ENCODE measurements at places on chromosomes 4 and X.
A peak's percentile ranks its signal among the peaks of the same experiment; 100 is the strongest.

DNA sequence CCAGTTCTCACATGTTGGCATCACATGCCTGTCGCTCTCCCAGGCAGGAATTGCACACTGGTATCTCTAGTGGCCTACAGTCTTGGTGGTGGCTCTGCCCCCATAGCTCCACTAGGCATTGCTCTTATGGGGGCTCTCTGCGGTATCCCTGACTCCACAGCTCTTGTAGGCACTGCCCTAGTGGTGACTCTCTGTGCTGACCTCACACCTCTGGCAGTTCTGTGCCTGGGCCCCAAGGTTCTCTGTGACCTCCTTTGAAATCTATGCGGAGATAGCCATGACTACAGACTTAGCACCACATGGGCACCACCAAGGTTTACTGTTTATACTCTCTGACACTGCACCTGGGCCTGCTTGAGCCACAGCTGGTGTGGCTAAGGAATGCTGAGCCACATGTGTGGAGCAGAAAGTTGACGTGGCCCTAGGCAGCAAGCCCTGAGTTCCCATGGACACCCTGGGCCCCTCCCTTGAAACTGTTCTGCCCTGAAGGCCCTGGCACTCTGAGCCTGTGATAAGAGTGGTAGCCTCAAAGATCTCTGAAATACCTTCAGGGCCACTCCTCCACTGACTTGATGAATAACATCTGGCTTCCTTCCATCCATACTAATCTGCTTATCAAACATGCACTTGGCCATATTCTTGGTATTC is 8.0 kb downstream of the SLC9B1 start:
- DNase-seq = peak; percentile 52

DNA sequence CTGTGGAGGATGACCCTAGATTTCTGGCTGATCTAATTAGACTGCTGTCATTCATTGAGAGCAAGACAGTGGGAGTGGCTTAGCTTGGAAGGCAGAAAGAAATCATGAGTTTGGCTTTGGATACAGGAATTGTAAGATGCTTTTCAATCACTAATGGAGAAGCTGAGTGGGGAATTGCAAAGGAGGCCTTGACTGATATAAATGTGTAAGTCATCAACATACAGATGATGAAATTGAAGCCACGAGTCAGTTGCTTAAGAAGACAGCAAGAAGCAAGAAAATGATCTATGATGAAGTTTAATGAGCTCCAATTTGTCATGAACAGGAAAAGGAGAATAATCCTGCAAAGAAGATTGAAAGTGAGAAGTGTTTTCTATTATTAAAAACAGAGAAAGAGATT is 136.7 kb upstream of the C1QTNF7 start:
- DNase-seq = no peak

GRCh38 chrX:13750204-13750603 is 15.7 kb downstream of the OFD1 start:
- peak; percentile 78 for DNase-seq

GRCh38 chrX:113793563-113793962 is 790.3 kb upstream of the HTR2C start:
- DNase-seq = no peak

GRCh38 chrX:43333543-43333942 is 322.6 kb upstream of the MAOA start:
- no peak for DNase-seq

DNA sequence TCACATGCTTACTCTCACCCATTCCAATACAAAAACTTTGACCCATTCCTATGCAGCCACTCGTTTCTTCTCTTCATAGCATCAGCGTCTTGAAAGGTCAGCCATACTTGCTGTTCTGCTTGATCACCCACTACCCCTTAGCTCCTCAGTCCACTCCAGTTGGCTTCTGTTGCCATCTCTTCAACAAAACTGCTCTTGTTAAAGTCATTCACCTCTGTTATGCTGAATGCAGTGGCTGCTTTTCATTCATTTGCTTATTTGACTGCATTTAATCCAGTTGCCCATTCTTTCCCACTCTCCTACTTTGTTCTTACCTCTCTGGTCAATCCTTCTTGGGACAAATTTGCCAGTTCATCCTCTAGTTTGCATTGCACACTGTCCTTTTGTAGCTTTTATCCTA is 24.9 kb downstream of the CEP135 start:
- DNase-seq = no peak

DNA sequence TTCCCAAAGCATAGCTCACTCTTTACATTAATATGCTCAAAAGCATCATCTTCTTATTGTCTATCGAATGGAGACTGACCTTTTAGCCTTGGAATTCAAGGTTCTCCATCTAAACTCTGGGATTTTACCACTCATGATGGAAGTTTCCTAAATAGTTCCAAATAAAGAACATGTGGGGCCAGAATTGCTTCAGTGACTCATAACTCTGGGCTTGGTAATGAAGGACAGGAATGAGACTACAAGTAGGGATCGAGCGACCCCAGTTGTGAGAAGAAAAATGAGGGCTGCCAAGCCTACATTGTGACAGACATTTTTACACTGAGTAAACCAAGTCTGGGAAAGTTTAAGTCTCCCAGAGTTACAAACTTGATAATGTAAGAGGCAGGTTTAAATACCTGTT is 269.9 kb downstream of the CBLL2 start:
- no peak for DNase-seq

GRCh38 chr4:168621806-168622589 is 125.1 kb downstream of the PALLD start:
- no peak for DNase-seq

DNA sequence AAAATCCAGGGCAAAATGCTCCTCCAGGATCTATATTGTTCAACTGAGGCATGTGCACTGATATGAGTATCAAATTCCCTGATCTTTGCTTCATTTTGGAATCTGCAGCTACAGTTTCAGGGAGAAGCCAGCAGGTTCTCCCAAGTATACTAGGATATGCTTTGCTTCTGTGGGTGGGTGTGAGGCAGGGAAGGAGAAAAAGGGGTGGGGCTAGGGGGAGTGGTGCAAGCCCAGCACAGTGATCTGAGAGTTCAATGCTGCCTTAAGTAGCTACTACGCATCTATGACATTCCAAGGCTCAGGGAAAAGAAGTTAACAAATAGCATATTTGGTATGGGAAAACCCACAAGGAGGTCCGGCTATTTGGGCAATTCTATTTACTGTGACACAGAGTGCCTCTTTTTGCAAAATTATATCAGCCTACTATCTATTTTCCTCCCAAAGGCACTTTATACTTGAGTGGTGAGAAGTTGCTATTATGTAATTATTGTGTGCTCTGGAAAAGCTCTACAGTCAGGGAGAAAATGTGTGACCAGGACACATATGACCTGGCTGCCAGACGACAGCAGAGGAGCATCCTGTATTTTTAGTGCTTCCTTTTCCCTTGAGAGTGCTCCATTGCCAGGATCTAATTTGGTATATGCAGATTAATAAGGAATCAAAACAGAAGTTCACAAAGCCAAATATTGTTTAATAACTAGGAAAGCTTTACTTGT is 162.0 kb downstream of the RNF150 start:
- DNase-seq = no peak

GRCh38 chrX:136529795-136530194 is 2.2 kb upstream of the VGLL1 start:
- no peak for DNase-seq

DNA sequence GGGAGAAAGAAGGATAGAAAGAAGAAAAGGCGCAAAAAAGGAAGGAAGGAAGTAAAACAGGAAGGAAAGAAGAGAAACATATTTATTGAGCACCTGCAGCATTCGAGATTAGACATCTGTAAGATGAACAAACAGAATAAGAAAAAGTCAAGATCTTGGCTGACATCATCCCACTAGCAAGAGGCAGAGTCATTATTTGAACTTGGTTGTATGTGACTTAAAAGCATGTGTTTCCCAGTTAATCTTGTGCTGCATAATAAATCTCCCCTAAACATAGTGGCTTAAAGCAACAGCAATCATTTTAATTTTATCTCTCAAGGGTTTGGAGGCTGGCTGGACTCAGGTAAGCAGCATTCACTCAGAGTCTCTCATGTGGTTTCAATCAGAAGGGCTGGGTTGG is 38.5 kb upstream of the COX7B2 start:
- no peak for DNase-seq

DNA sequence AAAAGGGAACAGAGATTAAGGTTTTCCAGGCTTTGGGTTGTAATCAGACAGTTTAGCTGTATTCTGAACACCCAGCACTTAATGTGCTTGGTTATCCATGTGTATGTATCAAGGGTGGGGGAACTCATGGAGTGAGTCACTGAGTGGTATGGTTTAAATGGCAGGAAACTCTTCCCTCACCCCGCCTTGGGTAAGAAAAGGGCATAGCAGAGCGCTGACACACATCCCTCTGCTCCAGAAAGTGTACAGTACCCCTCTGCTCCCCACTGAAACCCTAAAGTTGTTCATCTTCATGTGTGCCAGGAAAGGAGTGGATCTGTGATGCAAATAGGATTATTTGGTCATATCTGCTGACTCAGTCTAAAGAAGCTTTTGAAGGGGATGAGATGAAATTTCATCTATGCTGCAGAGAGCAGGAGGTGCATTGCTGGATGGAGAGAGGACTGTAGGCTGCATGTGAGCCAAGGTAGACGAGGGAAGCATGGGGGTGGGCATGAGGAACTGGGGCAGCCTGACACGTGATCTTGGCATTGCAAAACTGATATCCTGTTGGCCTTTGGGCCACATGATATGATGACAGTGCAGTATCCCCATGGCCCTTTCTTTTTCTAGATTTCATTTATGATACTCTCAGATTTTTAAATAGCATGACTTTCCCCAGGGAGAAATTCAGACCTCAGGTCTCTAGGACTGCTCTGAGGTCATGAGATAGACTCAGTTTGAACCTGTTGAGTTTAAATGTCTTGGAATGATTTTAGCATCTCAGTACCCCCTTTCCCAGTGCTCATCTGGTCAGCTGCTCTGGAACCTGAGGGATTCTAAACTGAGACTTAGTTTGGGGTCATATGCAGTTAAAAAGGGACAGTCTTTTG is 84.8 kb downstream of the TMEM164 start:
- DNase-seq = no peak

GRCh38 chr4:153618833-153619232 is 65.2 kb upstream of the TLR2 start:
- DNase-seq = no peak

DNA sequence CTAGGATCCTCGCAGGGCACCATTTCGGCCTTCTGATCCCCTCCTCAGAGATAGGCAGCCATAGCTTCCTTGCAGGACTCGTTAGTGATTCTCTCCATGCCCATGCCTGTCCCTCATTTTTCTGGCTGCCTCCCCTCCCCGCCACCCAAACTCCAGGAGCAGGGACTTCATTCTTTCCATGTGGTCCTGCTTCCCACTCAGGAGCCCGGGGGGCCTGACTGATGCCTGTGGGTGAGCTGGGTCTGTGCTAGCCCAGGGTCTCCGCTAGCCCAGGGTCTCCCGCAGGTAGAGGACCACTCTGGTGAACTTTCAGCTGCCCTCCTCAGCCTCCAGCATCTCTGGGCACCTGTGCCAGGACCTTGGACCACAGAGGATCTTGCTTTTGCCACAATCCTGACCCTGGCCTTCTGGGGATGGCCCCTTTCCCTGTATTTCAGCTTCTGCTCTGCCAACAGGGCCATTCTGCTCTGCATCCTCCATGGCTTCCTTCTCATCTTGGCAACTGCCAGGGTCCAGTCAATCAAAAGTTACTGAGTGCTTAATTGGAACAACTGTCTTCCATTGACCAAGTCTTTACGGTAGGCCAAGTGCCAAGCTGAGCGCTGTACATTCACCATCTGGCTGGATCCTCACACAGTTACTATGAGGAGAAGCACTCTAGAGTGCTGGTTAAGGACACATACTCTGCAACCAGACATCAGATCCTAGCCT is 152.2 kb downstream of the EFNB1 start:
- no peak for DNase-seq

- DNase-seq = no peak
Measured at GRCh38 chr4:7821245-7822136, 118.2 kb downstream of the AFAP1 start.

DNA sequence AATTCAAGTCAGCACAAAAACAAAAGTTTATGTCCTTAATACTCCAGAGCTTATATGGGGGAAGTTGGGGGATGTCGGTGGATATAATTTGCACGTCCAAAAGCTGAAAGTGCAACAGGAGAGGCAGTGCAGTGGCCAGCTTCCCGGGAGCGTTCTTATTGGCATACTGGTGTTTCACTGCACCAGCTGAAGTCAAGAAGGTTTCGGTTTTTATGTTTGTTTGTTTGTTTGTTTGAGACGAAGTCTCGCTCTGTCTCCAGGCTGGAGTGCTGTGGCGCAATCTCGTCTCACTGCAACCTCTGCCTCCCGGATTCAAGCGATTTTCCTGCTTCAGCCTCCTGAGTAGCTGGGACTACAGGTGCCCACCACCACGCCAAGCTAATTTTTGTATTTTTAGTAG is 28.6 kb upstream of the TLR3 start:
- no peak for DNase-seq

DNA sequence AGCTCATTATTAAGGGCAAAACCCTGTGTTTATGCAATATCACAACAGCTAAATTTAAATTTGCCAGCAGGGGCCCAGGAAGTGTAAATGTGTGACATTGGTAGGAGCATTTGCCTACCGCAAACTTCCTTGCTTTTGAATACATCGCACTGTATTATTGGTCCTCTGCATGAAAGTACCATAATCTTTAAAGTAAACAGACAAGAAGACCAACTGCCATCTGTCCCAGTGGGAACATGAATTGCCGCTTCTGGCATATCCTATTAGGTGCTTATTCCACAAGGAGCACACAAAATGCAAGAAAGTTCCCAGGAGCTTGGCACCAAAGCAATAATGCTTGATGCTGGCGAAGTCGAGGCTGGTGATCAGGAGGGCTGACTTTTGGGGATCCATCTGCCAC is 51.3 kb downstream of the SOD3 start:
- no peak for DNase-seq

- DNase-seq = peak; percentile 41
Measured at GRCh38 chr4:70365479-70365878, 4.9 kb downstream of the SMR3A start.

GRCh38 chrX:53065104-53065503 is 16.5 kb downstream of the GPR173 start:
- no peak for DNase-seq

GRCh38 chrX:77918568-77918967 is 8.1 kb downstream of the ATP7A start:
- DNase-seq = no peak

- DNase-seq = no peak
Measured at GRCh38 chr4:178696515-178696914, 1254.3 kb upstream of the AGA start.

DNA sequence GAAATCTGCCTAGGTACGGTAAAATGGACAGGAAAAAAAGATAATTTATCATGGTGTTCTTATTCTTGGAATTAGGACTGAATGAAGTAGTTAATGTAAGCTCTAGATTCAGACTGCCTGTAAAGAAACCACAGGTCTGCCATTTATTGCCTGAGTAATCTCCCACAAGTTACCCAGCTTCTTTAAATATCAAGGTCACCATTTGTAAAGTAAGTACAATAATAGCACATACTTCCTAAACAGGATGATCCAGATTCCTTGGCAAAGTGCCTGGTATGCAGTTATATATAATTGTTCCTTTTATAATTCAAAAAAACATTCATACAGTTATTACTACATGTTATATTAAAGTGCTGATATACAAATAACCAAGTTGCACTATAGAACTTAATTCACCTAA is 368.6 kb downstream of the HNRNPD start:
- DNase-seq = no peak

Measured in RPMI8226 (cell line).